ENCODE measurements at places on chromosomes 4 and X.

DNA sequence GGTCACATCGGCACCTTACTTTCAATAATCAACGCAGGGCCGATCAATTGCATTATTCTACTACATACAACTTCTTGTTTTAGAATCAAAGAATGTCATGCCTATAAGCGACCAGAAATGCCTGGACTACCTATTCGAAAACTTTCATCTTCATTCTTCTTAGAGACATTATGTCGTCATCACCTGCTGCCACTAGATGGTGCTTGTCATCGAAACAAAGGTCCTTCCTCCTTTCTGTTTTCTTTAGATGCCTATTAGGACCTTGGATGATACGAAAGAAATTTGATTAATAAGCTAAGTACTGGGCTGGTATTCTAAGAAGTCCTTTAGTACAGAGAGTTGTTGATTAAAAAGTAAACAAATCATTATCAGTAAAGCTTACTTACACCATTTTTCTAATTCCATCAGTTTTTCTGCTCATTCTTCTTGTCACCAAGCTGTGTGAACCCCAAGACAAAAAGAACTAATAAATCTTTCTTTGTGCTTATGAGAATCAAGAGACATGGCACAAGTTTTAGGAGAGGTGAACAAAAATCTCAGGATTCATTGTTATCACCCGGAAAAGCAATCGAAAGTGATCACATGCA, 154.5 kb upstream of the SLC4A4 start:
- no peak for DNase-seq

DNA sequence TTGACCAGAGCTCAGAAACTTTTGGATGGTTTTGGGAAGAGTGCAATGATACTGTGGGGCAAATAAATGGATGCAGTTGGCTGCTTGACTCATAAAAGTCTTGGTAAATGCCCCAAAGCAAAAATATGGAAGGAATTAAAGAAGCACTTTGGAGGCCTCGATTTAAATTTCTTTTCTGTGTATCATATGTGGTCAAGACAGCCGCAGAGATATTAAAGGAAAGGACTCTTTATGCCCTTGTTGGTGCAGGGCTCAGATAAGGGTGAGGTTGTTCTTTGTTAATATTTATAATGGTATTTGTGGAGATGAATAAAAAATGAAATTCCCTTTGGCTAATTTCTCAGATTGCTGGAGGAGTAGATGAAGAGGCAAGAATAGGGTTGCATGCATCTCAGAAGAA, 90.2 kb downstream of the NHS start:
- no peak for DNase-seq

DNA sequence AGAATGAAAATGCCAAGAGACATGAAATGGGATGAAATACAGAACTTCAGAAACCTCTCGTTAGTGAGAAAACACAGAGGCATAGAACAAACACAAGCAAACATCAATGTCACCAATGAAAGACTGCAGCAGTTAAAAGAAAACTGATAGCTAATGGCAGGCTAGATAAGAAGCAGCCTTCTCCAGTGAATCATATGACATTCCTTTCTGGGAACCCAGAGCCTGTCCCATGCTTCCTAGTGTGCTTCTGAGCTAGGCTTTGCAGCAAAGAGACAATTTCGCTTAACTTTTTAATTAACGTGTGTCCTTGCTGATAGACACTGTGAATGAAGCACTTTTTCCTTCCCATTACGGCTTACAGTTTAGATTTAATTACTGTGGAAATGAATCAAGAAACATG, 444.6 kb downstream of the IL15 start:
- no peak for DNase-seq

DNA sequence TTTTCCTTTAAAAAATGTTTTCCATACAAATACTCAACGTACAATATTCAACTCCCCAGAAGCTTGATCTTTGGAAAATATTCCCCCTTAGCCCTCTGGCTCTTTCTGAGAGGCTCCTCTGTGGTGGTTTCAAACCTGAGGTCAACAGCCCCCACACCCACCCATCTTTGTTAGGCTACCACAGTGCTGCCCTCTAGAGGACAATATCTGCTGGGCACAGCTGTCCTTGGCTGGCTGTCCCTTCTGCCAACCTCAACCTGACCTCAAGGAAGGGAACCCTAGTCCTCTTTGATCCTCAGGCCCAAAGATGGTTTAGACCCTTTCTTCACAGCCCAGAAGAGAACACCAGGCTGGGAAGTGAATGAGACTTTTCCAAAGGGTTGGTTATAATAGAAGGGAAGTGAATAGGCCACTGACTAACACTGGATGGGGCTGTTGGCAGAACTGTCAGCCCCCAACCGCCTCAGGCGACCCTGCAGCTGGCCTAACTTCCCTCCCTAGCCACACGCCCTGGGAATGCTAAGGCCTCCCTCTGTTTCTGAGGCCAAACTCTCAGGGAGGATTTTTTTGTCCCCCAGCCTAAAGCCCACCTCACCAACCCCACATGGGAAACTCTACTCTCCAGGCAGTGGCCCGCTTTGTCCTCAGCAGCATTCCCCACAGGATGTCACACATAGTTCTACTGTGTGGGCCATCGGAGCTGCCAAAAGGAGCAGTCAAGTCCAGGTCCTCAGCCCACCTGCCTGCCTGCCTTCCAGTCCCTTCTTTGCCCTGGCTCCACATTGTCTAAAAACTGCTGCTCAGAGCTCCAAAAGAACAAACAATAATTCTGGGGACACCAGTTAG, 34.3 kb downstream of the NYX start:
- no peak for DNase-seq

DNA sequence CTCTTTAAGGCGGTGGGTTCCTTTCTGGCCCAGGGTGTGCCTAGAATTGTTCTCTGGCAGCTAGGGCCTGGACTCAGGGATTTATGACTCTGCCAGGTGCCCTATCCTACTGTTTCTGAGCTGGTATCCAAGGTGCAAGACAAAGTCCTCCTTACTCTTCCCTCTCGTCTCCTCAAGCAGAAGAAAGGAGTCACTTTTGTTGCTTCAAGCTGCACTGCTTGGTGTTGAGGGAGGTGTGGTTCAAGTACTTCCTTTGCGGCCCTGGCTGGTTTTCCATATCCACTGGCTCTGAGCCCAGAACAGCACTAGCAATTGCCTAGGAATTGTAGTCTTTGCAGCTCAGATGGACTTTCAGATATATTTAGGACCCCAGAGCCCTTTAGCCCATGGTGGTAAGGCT, 39.3 kb downstream of the RTL3 start:
- no peak for DNase-seq

DNA sequence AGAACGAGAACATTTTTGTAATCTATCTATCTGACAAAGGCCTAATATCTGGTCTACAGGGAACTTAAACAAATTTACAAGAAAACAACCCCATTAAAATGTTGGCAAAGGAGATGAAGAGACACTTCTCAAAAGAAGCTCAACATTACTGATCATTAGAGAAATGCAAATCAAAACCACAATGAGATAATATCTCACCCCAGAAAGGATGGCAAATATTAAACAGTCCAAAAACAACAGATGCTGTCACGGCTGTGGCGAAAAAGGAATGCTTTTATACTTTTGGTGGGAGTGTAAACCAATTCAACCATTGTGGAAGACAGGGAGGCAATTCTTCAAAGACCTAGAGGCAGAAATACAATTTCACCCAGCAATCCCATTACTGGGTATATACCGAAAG, 2284.8 kb downstream of the ARAP2 start:
- no peak for DNase-seq

DNA sequence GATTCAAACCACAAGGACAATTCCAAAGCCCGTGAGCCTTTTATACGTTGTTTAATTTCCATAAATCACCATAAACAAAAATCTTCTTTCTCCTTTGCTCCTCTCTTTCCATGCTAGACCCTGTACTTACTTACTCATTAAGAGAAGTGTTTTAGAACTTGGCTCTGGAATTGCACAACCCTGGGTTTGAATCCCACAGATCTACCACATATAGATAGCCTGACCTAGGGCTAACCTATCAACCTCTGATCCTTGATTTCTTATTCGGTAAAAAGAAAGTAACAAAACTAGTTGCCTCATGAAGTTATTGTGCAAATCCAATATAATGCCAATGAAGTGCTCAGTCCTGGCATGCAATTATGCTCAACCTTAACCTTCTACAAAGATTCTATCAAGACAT, 68.8 kb downstream of the ZAR1 start:
- no peak for DNase-seq

DNA sequence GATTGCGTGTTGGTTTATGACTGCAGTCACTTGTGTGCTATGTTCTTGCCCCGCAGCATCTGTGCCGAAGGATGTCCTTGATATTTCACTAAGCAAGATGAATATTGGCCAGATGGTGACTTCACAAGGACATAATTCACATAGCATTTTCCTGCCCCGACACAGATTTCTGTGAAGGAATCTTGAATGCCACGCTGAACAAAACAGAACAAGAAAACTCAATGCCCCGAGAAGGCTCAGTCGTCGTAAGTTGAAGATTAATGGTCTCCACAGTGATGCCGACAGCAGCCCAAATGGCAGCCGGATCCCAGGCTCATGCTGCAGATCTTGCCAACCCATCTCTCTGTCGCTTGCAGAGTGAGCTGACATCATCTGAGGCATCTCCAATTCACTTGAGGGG, 145.9 kb downstream of the CPEB2 start:
- DNase-seq, result no peak

DNA sequence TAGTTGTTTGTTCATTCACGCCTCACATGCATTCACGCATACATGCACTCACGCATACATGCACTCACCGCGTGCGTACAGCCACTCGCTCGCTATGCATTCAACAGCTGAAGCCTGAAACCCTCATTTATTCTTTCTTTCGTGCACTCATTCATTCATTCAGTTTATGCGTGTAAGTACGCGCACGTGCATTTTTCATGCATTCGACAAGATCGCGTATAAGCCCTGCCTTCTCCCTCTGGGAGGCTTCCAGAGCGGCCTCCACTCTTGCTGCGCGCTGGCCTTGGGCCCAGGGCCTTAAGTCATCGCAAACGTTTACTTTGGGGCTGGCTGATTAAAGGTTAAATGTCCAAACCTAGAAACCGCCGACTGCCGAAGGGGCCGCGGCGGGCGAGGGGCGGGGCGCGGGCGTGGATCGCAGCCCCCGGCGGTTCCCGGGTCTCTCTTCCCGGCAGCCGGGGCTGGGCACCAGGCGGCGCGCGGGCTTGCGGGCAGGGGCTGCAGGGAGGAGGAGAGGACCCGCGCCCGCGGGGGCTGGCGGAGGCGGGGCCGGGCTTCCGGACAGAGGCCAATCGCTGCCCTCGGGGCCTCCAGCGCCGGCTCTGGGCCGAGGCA, at the start of gene GYG2:
Gene GYG2, plus strand, starts transcription at position 587 of the 615 bp plus-strand sequence. CDS start 1,259 bp downstream, outside the sequence.
- DNase-seq, result no peak

GRCh38 chrX:44105228-44105913, 132.2 kb upstream of the NDP start:
- DNase-seq, result no peak

- no peak for DNase-seq
These were observed 9.8 kb upstream of the ARX start for GRCh38 chrX:25025615-25026014.

GRCh38 chr4:11021333-11021732, 336.8 kb upstream of the CLNK start:
- DNase-seq, result no peak

- DNase-seq, result no peak
These were observed 8.1 kb downstream of the RLIM start for GRCh38 chrX:74606342-74606741.

DNA sequence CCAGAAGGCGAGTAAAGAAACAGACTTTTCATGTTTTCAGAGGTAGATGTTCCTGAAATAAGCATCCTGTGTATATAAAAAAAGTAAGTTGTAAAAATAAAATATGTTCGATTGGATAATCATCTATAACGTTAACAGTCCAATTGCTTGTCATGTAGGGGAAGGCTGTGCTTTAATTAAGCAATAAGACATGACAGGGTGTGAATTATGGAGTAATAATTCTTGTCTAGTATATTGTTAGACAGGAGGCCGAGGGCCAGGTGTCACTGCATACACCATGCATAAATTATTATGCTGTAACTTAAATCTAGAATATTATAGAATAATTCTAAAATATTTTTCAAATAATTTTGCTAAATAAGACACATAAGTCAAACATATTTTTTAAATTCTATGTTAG, 494.6 kb upstream of the TENM3 start:
- DNase-seq, result no peak

- no peak for DNase-seq
These were observed 136.4 kb upstream of the NDST4 start for GRCh38 chr4:115249808-115250207.

DNA sequence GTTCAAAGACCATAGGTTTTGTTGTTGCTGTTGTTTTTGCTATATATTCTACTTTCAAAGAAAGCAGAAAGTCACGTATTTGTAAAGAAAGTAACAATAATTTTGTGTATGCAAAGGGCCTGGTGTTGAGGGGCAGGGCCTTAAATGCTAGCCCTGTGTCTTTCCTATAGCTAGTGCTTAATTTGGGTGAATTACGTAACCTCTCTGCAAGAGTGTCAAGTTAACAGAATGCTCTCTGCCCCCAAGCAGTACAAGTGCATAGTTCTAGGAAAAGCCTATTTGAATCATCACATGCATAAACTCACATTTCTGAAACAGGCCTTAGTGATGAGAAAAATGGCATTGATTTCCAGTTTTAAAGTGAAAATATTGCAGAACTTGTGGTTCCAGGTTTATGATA, 663.6 kb downstream of the STIM2 start:
- DNase-seq, result no peak

GRCh38 chr4:159725571-159725970, 622.7 kb downstream of the RAPGEF2 start:
- DNase-seq, result no peak

DNA sequence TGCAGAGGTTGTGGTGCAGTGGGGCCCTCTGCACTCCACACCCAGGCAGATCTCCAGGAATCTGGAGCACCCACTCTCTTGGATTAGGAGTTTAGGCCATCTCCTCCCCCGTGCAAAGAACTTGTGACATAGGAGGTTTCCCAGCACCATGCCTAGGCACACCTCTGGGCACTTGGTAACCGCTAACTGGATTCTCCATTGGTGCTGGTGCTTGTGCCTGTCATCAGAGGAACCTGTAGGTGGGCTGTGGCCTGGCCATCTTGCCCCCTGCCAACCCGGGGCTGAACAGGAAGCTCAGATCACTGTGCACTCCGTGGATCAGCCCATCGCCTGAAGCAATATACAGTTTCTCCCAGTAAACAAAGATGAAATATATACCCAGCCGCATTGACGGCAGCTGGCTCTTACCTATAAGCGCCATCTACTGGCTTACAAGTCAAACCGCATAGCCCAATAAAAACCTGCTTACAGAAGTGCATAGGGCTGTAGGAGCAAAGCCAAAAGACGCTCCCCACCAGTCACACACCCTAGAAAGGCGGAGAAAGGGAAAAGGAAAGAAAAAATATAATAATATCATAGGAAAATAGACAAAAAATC, 19.1 kb upstream of the TEX13B start:
- DNase-seq, result no peak

GRCh38 chr4:44326741-44327140, 121.9 kb downstream of the KCTD8 start:
- no peak for DNase-seq

- DNase-seq, result no peak
These were observed 74.0 kb downstream of the GALNT7 start for GRCh38 chr4:173242466-173243250.

- no peak for DNase-seq
These were observed 49.7 kb upstream of the KLHL8 start for GRCh38 chr4:87270144-87270543.

Measured in stimulated activated CD4-positive, alpha-beta T cell treated with anti-CD3 and anti-CD28 coated beads, Interleukin-15, amount 100 ng/mL, for 1 hour (primary cell).